ENCODE measurements at places on chromosomes 11 and 22.
A peak's percentile ranks its signal among the peaks of the same experiment; 100 is the strongest.

GRCh38 chr11:93248602-93249001 is 50.8 kb upstream of the SLC36A4 start:
- no peak for DNase-seq

DNA sequence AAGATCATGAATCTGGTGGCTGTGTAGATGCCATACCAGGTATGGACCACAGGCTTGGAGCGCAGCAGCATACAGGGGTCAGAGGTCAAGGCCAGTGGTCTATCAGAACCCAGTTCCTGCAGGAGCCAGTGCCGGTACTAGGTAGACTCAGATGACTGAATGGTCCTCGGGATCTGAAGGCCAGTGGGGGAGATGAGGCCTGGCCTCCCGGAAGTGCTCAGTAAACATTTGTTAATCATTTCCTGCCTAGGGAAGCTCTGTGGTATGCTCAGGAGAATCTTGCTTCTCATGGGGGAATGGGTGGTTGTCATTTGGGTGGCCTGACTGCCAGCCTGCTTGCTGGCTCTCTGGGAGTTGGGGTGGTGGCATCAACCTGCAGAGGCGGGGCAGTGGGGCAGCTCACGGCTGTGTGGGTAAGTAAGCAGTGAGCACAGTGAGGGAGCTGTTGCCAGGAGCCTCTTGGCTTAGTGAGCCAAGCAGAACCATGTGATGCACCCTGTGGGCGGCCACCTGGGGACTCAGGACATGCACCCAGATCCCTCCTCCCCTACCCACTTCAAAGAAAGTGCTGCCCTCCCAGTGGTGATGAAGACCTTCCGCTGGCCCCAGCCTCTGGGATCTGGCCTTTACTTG is 33.0 kb downstream of the PTPRJ start:
- peak; percentile 75 for DNase-seq

GRCh38 chr11:77064648-77065217 is 2.0 kb upstream of the CAPN5 start:
- no peak for DNase-seq

DNA sequence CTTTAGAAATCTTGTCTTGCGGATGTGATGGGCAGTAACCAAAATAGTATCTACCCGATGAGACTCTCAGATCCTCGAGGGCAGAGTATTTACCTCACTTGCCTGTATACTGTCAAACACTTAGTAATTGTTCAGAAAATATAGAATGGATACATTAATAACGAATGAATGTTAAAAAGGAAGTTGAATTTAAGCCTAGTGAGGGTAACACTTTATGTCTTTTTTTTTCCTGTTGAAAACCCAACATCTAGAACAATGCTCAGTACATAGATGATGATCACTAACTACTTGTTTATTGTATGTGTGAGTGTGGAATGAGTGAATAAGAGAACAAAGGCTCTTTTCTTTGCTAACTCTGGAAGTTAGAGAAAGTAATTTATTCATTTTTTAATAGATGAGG is 195.7 kb downstream of the MIAT start:
- no peak for DNase-seq

DNA sequence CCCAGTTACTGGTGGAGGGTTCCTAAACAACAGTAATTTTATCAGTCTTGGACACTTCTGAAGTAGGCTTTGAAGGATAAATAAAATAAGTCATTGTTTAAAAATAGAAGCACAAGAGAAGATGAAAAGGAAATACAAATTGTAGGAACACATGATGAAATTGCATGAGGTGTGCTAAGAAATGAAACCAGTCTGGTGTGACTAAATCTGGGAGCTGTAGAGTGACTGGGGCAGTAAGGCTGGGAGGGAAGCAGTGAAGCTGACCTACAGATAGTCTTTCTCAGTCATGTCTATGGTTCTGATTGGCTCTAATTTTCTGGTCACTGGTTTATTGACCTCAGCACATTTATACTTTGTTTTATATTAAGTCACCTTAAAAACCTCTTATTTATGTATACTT is 139.1 kb downstream of the SLC17A6 start:
- no peak for DNase-seq
